Stimulated activated CD8-positive, alpha-beta memory T cell treated with anti-CD3 and anti-CD28 coated beads, Interleukin-12 subunit alpha, Interleukin-12 subunit beta, amount 100 ng/mL, for 4 hours (primary cell): ENCODE measurements at places on chromosomes 1 and 21.

DNA sequence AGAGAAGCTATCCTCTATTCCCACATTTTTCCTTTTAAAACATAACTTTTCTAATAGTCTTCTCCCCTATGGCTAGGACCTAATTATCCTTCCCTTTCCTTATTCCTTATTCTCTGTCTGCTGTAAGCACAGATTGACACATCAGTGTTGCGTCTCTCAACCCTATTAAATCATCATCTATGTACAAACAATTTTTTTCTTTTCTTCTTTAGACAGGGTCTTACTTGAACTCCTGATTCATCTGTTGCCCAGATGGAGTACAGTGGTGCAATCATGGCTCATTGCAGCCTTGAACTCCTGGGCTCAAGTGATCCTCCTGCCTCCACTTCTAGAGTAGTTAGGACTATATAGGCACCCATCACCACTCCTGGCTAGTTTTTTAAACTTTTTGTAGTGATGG lies 8.3 kb downstream of the KLHDC9 start:
- no peak for DNase-seq

GRCh38 chr1:31133368-31133767 lies 67.9 kb upstream of the PUM1 start:
- DNase-seq = no peak

DNA sequence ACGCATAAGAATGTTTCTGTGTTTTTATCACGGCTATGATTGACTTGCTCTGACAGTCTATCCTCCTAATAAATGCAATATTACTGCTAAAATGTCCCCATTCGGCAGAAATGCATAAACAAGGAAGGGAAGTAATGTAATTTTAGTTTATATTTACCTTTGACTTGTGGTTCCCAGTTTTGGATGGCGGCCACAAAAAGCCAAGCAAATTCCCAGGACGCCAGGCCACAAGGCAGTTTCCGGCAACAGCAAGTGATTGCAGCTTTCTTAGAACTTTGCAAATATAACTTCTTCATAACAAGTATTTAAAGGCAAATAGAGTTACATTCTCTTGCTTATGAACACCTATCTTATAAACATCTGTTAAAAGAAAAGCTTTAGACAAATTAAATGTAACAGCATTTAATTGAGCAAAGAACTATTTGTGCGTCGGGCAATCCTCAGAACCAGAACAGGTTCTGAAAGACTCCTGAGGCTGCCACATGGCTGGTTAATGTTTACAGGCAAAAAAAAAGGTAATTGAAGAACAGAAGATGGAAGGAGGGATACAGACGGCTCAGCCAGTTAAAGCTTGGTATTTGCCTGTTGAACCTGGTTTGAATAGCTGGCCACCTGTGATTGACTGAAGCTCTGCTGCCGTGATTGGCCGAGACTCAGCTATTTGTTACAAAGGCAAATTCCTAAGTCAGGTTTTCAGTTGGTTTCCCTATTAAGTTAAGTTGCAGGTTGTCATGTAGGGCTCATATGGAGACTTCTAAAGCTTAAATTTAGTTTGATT lies 80.8 kb downstream of the C21orf91 start:
- DNase-seq = no peak

DNA sequence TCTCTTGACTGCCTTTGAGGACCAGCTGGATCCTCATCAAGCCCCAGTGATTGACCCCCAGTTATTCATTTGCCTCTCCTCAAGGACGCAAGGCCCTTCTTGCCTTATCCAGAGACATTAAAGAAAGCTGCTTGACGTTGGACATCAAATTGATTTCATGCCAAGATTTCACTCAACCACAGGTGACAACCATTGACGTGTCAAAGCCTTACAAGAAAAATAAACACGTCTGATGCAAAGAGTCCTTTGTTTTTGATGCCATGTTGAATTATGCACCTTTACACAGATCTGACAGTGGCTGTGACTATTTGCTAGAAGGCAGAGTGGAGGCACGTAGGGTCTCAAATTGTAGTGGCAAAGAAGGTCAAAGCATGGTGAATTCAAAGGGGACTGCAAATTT lies 666.2 kb upstream of the CAMK1G start:
- no peak for DNase-seq

DNA sequence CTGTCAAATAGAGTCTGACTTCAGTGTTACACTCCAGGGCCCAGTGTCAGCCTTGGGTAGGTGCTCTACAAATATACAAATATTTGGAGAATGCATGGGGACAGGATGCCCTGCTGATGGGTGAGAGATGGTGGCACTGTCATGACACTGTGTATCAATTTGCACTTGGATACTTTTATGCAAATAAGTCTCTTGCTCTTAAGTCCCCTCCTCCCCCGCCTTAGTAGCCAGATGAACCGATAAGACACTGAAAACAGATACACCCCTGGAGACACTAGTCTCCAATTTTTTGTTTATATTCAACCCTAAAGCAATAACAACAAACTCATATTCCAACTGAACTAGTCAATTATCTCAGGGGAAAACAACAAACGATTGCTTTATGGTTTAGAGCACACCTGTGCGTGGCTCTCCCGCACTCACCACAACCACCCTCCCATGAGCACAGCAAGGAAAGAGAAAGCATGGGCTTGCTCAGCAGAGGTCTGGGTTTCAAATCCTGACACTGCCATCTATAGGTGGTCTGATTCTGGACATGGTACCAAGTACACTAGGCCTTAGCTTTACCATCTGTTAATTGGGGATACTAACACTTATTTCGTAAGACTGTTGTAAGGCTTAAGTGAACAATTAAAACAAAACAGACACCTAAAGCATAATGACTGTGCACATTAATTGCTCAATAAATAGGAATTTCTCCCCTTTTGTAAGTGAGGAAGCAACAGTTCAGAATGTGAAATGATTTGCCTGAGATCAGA lies 50.3 kb downstream of the HIVEP3 start:
- DNase-seq = no peak

GRCh38 chr1:57986432-57986831 lies 560.1 kb downstream of the OMA1 start:
- no peak for DNase-seq

DNA sequence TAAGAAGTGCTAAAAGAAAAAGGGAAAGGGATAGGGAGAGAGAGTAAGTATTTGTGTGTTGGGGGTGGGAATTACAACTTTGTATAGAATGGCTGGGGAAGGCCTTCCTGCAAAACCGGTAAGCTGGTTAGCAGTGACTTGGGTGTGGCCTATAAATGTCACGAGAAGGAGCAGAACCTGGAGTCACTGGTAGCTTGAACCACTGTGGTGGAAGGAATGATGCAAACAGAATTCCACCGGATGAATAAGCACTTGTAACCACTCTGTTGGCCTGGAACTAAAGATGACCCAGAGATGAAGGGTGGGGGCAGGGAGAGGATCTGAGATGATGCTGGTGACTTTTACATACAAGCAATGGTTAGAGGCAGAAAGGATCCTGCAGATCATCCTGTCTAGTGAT lies 8.9 kb downstream of the XKR8 start:
- DNase-seq = no peak

DNA sequence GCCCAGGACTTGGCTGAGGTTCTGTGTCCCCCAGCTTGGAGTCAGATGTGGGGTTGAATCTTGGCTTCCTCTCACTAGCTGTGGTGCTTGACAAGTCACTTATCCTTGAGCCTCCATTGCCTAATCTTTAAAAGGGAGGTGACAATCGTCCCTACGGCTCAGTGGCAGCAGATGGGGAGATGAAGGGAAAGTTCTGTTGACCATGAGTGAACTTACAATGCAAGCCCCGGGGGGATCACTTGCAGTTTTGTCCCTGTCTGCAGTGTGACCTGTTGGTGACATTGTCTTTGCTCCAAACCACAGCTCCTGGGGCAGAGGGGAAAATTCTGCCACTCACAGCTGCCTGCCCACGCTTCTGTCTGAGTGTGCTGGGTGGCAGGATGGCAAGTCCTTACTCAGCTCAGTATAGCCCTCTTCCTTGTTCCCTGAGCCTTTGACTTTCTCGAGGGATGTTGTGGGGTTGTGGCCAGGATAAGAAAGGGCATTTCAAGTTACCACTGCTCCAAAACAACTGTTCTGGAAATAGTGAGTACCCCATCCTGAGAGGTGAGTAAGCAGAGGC lies 1.7 kb downstream of the PCSK9 start:
- DNase-seq = no peak

DNA sequence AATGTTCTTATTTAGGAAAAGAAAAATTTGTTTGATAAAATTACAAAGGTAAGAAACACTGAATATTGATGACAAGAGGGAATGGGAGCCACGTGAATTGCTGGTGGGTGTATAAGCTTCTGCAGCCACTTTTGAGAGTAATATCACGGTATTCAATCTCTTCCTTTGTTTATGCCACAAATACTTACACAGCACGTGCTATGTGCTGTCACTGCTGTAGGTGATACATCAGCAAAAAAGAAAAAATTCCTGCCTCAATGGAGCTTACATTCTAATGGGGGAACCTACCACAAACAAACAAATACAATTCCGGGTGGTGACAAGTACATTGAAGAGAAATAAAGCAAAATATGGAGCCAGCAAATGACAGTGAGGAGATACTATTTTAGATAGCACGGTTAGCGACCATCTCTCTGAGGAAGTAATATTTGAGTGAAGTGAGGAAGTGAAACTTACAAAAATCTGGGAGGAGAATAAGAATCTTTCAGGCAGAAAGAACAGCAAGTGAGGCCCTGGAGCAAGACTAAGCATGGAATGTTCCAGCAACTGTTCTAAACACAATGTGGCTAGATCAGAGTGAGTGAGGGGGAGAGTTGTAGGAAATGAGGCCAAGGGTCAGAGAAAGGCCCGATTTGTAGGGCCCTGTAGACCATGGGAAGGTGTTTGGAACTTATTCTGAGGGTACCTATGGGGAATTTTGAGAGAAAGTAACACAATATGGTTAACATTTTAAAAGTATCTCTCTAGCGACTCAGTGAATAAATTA lies 2.6 kb upstream of the FCRLB start:
- DNase-seq = no peak

GRCh38 chr1:53219711-53220110 lies 723 bp downstream of the CZIB start:
- no peak for DNase-seq

- no peak for DNase-seq
Measured at GRCh38 chr1:227068883-227069282, 128.8 kb downstream of the COQ8A start.

DNA sequence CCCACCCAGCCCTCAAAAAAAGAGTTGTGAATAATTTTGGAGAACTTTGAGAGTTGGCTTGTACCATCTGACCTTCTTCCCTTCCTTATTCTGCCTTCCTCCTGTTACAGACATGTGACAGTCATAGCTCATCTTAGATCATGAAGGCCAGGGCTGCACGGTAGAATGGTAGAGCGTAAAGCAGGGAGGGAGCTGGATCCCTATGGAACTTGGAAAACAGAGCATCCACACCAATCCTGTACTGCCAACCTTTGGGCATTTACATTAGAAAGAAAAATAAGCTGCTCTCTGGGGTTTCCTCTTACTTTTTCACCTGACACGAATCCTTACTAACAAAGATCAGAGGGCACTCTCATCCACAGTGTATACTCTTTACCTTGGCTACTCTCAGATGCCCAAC lies 121.5 kb downstream of the GPR52 start:
- DNase-seq = no peak

- DNase-seq = no peak
Measured at GRCh38 chr1:147851149-147851548, 51.4 kb upstream of the GJA8 start.

DNA sequence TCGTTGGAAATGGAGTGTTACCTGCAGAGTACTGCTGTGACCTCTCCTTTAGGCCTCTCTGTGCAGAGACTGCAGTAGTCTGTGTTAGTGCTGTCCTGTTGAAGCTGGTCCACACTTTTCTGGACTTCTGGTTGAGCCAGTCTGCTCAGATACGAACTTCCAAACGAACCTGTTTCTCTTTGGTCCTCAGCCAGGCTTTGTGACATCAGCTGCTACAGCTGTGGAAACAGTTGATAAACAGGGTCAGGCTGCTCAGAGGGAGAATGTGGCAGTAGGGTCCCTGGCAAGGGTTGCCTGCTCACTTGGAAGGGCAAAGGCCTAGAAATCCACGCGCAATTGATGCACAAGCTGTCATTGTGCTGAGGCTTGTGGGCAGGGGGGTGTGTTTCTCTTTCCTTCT lies 98.8 kb downstream of the NOS1AP start:
- no peak for DNase-seq

GRCh38 chr1:197620714-197621163 lies 154.5 kb downstream of the DENND1B start:
- no peak for DNase-seq

- DNase-seq = no peak
Measured at GRCh38 chr1:50593515-50593914, 170.3 kb upstream of the DMRTA2 start.

DNA sequence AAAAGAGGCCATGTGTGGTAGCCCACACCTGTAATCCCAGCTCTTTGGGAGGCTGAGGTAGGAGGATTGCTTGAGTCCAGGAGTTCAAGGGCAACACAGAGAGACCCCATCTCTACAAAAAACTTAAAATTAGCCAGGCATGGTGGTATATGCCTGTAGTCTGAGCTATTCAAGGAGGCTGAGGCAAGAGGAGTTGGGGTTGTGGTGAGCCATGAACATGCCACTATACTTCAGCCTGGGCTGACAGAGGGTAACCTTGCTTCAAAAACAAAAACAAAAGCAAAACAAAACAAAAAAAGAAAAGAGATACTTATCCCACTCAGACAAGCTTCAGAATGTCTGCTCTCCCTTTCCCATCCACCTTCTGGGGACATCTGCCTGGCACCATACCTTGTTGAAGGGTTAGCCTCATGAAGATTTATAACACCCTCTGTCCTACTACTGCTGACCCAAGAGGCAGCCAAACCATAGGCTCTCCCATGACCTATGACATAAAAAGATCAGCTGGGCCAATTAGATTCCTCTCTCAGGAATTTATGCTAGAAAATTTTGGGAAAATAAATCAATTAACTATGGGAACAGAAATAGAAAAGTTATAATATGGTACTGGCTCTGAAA lies 13.2 kb downstream of the TMCO1 start:
- DNase-seq = no peak

DNA sequence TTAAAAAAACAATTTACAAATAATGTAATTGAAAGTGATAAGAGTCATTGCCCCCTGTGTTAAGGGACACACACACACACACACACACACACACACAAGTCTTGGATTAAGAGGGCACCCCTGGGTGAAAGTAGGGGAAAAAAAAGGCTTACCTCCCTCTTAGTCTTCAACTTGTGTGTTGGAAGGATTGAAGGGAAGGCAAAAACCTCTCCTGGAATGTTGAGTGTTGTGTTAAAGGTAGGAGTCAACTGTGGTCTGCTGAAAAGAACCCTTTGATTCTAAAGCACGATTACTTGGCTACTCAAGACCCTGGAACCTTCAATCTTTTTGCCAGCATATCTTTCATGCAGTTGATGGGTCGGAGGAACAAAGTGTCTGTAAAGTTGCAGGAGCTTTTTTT lies 6.4 kb downstream of the PBX1 start:
- no peak for DNase-seq
